ENCODE measurements at places on chromosomes 6 and 20.

- no peak for DNase-seq
Observed at GRCh38 chr6:34650823-34651222, 45.7 kb downstream of the ILRUN start.

- DNase-seq: no peak
Observed at GRCh38 chr6:159594106-159594749, 98.8 kb downstream of the SOD2 start.

DNA sequence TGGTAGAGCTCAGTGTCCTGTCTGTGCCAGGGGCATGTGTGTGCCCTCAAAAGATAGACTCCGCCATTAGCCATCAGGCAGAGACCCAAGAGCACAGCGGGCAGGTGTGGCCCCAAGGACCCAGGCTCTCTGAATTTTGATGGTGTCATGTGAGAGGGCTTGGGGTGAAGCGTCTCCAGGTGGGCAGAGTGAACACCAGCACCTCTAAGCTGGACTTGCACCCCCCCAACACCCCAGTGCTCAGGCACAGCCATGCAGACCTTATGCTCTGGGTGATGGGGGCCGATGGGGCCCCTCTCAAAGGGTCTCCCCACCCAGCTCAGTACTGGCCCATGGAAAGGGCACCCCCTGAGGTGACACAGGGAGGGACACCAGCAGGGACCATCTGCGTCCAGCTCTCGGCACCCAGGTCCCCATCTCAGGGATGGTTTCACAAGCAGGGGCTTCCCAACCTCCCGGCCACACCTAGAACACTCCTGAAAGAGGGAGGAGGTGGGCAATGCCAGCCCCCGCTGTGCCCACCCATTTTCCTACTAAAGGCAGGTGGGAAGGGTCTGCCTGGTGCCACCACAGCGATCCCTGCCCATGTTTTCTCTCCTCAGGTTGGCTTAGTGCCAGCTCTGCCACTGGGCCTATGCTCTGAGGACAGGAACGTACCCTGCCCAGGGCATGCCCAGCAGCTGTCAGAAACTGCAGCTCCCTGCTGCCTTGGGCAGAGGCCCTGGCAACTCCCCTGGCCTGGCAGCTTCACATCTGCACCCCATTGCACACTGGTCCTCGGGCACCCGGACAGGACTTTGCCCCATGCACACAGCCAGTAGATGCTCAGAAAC is 3.5 kb downstream of the CST7 start:
- DNase-seq: no peak

DNA sequence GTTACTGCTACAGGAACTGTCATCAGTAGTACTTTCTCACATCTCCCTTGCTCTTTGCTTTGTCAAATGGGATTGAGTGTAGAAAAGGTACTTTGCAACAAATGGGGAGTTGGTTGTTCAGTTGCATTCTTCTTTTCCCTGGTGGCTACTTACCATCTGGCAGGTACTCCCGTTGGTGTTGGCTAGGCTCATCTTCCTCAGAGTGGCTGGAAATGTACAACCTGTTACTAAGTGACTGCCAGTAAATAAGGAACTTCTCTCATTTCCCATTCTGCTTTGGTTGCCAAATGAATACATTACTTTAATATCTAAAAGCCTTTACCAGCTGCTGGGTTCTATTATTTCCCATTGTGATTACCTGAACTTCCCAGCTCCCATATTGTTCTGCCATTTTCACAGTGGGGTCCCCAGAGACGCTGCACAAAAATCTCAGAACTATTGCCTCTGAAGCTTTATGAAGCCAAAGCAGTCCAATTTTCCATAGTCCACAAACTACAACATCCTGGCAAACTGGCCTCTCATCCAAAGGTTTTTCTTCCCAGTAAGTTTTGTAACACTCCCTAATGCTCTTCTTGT is 229.7 kb upstream of the HTR1E start:
- no peak for DNase-seq

DNA sequence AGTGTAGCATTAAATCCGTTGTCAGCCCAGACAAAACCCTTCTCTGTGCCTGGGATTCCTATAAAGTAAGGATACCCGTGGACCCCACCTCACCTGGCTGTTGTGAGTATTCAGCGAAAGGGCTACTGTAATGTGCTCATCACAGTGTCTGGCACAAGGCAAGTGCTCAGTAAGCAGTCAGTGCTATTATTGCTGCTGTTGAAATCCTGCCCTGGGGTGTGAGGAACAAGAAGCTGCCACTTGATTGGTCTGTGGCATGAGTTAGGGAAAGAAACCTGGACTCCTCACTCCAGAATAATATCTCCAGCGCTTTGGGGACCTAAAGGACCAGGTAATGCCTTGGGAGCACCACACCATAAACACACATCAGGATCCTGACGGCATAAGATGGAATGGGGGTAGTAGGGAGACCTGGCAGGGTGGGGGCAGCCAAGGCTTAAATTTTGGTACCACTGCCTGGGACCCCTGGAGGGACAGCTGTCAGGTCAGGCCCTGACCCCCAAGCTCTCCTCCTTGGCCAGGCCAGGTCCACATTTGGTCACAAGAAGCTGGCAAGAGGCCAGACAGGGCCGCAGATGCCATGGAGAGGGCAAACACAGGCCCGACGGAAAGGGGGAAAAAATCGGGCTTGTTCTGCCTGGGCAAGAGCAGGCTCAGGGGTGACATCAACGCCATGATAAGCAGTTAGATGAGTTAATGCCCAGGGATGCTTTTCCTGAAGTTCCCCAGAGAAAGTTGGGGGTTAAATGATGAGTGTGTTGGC is 66.5 kb downstream of the MRPL14 start:
- no peak for DNase-seq
